ENCODE measurements at places on chromosomes 3 and 15.

- DNase-seq = no peak
These were observed 63.4 kb downstream of the CACNA2D3 start for GRCh38 chr3:54185740-54186139.

GRCh38 chr15:74540761-74541493 lies at the start of gene ARID3B:
Gene ARID3B (plus strand): TSS chr15:74541220. CDS start chr15:74543937, 2,717 bp downstream.
- peak; percentile 96 for DNase-seq

GRCh38 chr3:196049653-196050052 lies 32.2 kb downstream of the TFRC start:
- DNase-seq = no peak

GRCh38 chr15:45399381-45400212 lies 21.3 kb upstream of the GATM start:
- DNase-seq = peak; percentile 89

GRCh38 chr3:150385296-150386242 lies 22.5 kb upstream of the TSC22D2 start:
- no peak for DNase-seq

DNA sequence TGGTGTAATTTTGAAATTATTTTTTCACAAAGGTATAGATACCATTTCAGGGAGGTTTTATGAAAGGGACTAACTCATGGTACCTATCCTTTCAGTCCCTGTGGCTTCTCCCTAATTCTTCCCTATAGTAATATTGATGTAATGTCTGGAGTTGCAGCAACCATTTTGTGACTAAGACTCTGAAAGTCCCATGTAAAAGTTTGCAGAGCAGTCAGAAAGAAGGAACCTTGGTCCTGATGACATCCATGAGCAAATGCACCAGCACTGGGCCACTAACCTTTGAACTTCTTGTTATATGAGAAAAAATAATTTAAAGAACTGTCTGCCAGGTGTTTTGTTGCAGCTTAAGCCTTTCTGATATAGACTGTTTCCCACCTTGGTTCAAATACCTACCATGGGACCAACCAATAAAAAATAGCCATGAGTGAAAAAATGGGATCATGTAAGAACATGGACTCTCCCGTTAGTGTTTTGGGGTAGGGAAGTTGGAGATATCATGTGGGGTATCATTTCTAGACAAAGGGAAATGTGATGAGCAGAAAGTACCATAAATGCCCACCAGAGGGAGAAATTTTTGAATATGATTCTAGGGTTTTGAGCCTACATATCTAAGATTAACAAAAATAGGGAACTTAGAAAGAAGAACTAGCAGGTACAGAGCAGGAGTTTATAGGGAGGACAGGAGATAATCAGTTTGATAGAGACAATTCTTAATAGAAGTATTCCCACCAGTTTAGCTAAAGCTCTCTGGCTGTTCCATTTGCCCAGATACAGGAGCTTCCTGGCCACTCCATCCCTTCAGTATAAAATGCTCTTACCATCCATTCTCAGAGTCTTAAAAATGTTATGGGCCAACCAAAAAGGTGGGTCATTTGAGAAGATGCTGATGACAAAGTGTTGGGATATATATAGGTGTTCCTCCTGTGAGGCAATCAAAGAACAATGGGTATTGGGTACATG lies 3.4 kb upstream of the CPOX start:
- DNase-seq = peak; percentile 79

GRCh38 chr3:58074116-58074715 lies 66.0 kb downstream of the FLNB start:
- no peak for DNase-seq

DNA sequence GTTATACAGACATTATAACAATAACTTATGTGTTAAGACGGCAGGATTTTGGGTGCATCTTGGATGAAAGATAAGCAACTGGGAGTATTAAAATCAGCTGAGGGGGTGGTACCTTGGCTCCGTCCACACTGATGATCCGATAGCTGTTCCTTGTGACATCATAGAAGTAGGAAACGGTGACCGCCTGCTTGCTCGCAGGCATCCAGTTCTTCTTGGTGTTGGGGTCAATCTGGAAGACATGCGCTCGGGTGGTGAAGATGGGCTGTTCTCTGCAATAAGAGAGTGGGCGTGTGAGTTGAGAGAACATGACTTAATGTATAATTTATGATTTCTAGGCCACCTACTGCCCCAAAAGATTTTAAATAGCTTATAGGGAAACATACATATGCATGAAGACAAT lies 59.9 kb downstream of the HOMER2 start:
- no peak for DNase-seq

- no peak for DNase-seq
These were observed 81.7 kb upstream of the PIAS1 start for GRCh38 chr15:67972377-67972776.

DNA sequence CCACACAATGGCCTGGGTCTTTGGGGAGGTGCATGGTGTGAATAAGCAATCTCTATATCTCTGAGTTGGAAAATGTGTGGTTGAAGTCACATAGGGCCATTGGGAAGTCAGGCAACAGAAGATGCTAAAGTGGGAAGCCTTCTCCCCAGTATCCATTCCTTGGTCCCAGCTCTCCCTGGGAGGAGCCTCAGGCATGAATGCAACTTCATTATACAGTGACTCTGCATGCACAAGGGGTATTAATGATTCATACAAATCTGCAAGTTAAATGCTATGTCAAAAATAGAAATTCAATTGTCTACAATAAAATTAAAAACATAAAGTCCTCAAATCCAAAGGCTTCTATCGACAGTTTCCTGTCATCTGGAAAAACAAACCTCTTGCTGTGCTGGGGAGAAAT lies 108.8 kb downstream of the RAB11A start:
- DNase-seq = no peak

DNA sequence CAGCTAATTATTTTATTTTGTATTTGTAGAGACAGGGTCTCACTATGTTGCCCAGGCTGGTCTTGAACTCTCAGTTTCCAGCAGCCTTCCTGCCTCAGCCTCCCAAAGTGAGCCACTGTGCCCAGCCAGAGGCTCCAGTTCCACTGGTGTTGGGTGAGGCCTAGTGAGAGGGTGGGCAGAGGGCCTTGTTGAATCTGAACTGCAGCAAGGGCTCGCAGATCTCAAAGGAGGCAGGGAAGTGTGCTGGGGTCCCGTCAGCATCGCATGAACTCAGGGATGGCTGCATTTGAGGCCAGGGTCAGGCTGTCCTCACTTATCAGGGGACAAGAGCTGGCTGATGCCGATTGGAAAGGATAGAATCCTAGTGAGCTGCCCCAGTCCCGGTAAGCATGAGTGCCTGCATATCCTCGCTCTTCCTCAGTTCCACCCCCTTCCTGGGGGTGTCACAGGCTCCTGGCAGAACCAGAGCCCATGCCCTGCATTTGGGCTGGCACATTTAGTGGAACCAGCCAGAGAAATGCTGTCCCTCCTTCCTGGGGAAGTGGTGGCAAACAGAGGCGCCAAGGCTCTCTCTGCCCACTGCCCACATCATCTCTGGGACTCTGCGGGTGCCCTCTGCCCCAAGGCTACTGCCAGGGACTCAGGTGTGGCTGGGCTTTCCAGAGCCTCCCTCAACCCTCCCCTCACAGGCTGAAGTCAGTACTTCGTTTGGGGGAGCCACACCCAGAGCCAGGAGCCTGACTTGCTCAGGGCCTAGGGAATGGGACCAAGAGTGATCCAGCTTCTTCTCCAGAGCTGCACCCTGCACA lies 24.1 kb downstream of the ALS2CL start:
- no peak for DNase-seq

GRCh38 chr3:188442430-188442829 lies 288.5 kb downstream of the LPP start:
- no peak for DNase-seq

GRCh38 chr3:129282727-129283327 lies 4.2 kb downstream of the HMCES start:
- DNase-seq = peak; percentile 68

GRCh38 chr3:151722856-151723255 lies 10.9 kb upstream of the AADACL2 start:
- no peak for DNase-seq

DNA sequence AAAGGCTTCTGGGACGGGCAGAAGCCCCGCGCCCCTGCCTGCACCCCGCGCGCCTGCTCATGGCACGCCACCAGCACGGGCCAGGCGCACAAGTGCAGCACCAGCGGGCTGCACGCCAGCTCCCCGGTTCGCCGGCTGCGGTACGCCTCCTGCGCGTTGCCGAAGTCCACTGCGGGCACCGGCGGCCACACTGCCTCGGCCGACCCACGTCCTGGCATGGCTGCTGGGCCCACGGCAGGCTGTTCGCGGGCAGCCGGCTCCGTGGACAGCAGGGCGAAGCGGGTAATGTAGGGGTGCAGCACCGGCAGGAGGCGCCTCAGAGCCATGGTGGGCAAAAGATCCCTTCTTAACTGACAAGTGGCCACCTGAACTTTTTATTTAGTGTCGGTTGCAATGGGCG lies 34.8 kb downstream of the MCCC1 start:
- DNase-seq = no peak

DNA sequence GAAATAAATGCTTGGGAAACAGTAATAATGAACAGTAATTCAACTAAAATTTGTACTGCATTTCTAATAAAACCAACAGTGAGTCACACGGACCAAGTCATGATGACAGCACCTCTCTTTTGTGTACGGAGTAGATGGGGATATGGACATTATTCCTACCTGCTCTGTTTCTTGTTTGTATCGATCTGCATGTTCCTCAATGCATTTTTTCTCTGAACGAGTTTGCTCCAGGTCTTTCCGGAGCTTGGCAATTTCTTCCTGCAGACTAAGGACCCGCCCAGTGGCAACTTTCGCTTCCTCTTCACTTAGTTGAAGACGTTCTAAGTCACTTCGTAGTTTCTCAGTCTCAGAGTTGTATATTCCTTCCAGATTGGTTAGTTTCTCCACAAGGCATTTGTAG lies 74.4 kb upstream of the MYO5C start:
- peak; percentile 78 for DNase-seq

DNA sequence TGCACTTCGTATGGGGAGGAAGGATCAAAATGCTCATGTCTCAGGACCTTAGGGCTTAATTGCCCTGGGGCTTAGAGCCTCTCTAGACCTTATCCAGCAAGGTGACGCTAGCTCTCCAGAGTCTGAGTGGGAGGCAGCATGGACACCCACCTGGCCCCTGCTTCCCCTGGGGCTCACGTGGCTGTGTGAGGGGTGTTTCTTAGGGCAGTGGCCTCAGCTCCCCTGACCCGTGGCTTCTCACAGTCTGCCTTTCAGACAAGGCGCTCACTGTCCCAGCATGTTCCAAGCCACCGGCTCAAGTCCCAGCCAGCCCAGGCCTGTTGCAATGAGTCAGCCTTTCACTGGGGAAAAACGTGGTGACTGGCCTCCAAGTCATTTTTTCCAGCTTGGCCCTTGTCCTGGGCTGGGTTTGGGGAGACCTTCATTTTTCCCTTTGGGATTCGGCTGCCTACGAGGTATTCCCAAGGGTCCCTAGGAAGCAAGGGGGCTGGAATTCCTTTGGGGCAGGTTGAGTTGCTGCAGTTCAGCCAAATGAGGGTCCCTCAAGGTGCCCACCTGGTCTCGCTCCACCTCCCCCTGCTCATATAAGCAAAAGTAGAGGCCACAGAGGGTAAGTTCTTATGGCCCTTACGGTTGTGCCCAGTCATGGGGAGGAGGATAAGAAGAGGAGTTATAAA lies 15.7 kb downstream of the BHLHE40 start:
- peak; percentile 92 for DNase-seq

- DNase-seq = no peak
These were observed 263.5 kb upstream of the RASGRP1 start for GRCh38 chr15:38828031-38828532.

DNA sequence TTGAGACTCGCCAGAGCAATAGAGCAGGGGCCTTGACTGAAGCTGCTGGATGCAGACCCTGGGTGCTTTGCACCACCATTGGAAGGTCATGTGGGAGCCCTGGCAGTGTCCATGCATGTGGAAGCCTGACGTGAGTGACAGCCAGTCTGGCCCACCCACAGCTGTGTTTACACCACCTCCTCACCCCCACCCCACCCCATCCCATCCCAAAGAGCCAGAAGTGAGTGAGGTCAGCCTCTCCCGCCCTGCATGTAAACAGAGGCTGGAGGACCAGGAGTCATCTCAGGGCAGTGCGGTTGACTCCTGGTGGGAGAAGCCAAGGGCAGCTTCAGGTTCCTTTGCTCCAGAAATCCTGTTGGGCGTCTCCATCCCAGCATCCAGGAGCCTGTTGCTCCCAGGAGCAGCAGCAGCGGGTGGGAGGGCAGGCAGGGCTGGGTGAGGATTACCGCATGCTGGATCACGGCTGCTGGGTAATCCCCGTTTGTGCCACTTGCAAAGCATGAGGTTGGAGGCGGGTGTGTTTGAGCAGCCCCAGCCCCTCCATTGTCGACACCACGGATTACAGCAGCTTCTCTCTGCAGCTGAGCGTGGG lies 44.6 kb downstream of the CORO2B start:
- no peak for DNase-seq

- DNase-seq = no peak
These were observed 67.9 kb downstream of the APBA2 start for GRCh38 chr15:28953573-28954195.

GRCh38 chr15:64213646-64214045 lies 50.8 kb upstream of the PPIB start:
- peak; percentile 33 for DNase-seq

DNA sequence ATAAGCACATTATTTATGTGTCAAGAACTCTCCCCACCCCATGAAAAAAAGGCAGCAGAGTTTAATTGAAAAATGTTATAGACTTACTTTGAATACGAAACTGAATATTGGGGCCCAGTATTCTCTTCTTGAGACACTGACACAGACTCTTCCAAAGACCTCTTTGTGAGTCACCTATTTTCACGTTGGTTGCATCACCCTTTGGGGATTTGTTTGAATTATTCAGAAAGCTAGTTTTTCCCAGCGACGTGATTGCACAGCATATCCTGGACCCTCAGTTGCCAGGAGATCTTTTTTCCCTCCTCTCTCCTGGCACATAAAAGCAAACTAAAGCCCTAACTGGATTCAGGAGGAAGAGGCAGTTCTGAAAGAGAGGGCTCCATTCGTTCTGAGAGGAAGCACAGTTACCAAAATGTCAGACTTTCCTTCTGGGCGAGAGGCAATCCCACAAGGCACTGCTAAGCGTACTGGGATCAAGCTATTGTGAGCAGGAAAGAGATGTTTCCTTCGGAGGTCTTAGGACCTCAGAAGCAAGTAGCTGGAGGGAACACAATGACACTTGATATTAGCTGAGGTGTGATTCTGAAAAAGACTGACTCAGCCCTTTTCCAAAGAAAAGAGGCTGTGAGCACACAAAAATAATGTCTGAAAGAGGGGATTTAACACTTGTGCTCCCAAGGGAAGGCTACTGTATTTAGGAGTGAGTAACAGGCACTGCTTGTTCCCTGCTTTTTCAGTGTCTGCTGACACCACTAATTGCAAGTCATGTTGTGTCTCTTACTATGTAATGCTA lies 65.8 kb upstream of the CADPS start:
- no peak for DNase-seq
